HT1080 (cell line): ENCODE measurements at places on chromosomes 1 and 21.

DNA sequence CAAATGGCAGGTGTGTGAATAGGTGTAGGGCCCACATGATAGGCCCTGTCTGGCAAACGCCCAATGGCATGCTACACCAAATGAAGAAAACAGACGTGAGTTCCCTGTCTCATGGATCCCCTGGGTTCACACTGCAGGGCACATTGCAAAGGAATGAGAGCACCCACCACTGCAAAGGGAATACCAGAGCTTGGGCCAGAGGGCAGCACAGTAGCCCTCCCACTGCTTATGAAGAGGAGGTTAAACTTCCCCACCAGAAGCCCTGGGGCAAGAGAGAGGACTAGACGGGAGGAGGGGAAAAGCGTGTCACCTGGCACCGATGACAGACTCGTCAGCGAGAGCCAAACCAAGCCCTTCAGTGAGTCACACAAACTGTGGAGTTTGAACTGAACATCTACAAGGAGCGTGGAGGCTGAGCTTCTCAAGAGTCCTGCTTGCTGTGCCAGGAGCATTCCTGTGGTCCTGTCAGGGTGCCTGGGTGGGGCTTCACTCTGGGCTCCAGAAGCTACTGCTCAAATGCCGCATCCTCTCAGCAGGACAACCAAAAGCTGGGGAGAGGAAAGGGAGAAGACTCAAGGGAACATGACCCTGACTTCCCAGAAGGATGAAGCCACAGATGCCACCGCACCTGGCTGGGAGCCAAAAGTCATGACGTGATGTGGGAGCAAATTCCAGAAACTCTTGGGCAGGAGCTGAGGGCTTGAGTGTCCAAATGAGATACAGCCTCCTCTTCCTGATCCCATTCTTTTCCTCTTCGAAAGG, 61.1 kb downstream of the TOMM20 start:
- peak; percentile 99 for DNase-seq

GRCh38 chr1:118275472-118276115, 90.6 kb upstream of the SPAG17 start:
- no peak for DNase-seq

DNA sequence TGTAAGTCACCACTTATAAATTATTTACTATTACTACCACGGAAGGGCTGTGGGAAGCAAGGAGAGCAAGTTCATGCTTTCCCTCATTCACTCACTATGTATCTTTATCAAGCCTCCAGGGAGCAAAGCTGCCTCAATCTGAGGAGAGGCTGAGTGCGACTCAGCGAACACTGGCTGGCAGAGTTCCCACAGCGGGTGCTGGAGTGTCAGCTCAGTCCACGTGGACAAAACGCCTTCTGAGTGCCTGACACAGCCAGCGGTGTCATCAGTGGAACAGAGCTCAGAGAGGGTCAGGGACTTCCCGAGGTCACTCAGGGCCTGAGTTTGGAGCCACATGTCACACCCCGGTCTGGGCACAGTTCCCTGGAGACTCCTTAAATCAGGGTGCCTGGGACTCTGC, 16.9 kb downstream of the MATN1 start:
- no peak for DNase-seq

DNA sequence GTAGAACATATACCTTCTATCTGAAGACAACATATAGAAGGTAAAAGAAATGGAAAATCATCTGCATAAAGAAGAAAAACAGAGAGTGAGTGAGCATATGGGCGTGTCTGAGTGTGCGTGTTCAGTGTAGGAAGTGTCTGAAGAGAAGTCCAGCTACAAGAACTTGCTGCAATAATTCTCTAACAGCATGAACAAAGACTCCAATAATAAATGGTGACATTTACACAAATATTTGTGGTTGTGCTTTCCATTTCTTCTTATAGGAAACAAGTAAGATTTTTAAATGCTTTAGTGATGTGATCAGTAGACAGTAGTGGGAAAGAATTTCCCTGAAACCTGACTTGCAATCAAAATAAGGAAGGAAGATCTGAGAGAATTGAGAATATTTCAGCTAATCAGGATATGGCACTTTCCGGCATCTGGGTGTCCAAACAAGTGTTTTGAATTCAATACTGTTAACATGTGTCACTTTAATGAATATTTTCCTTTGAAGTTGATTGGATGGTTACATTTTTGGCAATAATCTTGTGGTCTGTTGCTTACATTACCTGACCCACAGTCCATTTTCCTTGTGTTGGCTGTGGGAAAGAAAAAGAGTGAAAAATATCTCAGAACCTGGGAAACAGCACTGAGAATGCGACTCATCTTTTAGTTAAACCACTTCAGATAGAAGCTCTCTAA, 154.0 kb downstream of the TGFB2 start:
- DNase-seq, result peak; percentile 67

DNA sequence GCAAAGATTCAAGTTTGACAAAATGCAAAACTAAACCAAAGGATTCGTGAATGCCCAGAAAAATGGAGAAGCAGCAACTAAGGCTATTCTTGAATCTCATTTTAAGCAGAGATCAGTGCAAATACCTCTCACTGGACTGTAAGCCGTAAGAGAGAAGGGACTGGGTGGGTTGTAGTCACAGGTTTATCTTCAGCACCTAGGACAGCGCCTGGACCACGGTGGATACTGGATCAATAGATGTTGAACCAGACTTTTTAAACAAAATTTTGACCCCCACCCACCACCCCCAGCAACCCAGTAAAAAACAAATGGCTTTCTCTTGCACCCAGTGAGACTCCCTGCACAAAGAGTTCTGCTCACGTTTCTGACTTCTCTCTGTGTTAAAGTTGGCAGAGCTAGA, 347.1 kb downstream of the AJAP1 start:
- no peak for DNase-seq

GRCh38 chr1:207941665-207942064, 30.7 kb upstream of the CD34 start:
- DNase-seq, result no peak

DNA sequence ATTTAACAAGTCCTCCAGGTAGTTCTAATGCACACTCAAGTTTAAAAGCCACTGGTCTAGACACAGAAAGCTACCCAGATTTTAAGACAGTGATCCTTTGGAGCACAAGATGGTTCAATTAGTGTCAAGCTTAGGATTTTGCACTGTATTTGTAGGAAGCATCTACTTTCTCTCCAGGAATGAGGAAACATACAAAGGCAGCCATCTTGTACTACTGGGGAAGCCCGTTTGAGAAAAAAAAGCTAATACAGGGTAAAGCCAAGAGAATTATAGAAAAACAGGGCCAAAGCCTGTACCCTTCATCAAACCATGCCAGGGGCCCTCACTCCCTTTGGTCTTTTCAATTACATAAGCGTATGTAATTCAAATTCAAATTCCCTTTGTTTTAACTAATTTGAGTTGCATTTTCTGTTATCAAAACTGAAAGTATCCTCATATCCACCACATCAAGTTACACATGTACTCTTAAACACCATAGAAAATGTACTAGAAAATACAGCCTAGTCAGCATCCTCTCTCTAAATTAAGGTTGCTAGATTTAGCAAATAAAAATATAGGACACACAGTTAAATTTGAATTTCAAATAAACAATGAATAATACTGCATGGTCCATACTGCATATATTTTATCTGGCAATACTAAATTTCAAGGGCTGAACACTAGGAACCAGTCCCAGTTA, 17.4 kb downstream of the PIK3R3 start:
- DNase-seq, result no peak

DNA sequence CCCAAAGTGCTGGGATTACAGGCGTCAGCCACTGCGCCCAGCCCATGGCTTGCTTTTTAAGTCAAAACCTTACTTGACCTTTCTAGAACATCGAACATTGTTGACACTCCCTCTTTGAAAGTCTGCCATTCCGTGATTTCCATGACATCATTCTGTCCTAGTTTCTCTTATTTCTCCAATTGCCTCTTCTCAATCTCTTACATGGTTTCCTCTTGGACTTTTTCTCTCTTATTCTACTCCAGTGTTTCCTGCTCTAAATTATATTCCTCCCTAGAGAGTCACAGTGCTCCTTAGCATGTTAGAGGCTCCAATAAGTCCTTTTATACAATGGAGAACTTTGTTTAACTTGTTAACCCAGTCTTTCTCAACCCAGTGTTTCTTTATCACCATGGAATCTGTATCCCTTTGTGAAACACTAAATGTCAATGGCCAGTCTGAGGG, 25.5 kb downstream of the JAM2 start:
- no peak for DNase-seq

- DNase-seq, result no peak
These were observed 62.9 kb upstream of the ERG start for GRCh38 chr21:38561205-38561604.

GRCh38 chr1:36006941-36007500, 76.1 kb downstream of the AGO3 start:
- DNase-seq, result no peak

DNA sequence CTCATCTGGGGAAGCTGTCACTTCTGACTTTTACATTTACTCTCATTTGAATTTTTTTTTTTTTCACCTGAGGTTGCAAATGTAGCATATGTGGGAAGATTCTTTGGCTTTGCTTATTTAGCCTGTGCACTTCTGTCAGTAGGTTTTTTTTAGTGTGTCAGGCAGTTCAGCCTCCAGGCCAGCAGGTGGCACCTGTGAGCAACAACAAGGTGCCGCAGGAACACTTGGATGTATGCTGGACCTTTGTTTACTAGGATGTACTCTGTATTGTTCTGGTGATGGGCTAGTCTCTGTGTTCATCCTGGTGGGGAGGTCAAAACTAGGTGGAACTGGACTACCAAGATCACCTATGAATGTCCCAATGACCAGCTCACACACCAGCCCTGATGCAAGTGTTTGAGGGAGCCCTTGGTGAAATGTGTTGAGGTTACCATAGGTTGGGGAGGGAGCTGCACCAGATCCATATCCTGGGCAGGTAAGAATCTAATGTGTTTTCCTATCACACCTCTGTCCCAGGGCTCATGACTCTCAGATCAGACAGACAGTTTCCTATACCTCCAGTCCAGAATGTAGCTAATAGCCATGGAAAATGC, 618.2 kb downstream of the BRINP3 start:
- DNase-seq, result peak; percentile 44

GRCh38 chr1:211603191-211603701, 24.3 kb upstream of the SLC30A1 start:
- peak; percentile 46 for DNase-seq

DNA sequence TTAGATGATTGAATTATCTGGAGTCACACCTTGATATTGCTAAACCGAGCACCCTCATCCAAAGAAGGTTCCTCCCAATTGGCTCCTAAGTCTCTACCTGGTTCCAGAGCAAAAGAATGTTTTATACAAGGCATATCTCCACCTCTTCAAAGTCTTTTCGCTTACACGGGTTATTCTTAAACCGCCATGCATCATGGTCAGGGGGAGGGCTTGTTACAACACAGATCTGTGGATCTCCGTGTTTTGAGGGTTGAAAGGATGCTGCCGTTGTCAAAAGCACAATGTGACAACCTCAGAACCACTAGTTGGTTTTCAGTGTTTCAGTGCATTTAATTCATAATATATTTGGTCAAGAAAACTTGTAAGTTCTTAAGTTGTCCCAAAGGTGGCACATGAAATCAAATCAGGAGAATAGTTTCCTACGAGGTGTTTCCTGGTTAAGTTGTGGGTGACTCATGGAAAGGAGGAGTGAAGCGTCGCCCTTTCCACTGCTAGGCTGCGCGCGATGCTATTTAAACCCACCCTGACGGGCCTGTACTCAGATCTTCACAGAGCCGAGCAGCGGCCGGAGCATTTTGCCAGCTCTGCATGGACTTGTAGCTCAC, 1531.6 kb upstream of the TPTE start:
- no peak for DNase-seq

DNA sequence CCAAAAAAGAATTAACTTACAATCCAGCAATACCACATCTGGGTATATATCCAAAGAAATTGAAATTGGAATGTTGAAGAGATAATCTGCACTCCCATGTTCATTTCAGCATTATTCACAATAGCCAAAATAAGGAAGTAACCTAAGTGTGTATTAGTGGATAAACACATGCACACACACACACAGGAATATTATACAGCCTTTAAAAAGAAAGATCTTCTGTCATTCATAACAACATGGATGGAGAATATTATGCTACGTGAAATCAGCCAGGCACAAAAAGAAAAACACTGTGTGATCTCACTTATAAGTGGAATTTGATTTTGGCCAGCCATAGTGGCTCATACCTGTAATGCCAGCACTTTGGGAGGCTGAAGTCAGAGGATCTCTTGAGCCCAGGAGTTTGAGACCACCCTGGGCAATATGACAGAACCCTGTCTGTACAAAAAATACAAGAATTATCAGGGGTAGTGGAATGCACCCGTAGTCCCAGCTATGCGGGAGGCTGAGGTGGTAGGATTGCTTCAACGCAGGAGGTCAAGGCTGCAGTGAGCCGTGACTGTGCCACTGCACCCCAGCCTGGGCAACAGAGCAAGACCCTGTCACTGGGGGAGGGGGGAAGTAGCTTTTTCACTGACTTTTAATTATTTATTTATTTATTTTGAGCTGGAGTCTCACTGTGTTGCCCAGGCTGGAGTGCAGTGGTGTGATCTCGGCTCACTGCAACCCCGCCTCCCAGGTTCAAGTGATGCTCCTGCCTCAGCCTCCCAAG, 9.3 kb upstream of the EIF2B3 start:
- no peak for DNase-seq

GRCh38 chr1:41645062-41645461, 160.6 kb upstream of the EDN2 start:
- no peak for DNase-seq

DNA sequence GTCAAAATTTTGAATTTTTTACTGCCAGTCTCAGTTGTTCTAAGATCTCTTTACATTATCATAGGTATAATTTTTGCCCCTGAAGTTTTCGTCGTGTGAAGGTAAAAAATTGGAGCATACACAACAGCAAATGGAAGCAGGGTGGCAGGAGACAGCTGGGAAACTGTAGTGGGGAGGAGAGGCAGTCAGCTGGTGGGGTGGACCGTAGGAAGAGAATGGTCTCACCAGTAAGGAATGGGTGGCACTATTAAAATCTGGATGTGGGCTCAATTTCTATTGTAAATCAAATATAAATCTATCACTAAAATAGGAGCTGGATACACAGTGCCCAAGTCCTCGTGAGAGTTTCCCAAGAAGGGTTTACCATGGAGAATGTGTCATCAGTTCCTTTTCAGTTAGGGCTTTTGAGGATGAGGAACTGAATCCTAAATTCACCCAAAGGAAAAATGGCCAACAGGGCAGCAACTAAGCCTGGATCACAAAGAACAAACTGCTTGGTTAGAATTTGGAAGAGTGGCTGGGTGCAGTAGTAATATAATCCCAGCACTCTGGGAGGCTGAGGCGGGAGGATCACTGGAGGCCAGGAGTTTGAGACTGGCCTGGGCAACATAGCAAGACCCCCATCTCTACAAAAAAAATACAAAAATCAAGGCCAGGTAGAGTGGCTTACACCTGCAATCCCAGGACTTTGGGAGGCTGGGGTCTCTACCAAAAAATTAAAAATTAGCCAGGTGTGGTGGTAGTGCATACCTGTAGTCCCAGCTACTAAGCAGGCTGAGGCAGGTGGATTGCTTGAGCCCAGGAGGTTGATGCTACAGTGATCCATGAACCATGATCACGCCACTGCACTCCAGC, 10.5 kb upstream of the IRF2BP2 start:
- no peak for DNase-seq

DNA sequence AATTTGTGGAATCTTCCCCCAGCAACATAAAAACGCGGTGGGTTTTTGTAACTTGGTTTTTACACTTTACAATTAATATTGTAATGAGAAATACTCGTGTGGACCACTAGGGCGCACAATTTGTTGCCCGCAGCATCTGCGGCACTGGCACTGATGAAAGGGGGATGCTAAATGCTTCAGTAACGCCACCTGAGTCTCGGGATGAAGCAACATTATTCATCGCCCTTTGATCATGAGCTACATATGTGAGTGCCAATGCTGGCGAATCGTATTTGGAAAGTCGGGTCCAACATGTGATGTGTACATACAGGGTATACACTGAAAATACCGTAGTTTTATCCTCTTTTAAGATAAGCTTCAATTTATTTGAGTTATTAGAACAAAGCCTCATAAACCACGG, 34.2 kb upstream of the COX20 start:
- DNase-seq, result peak; percentile 21
